RPMI7951 (cell line): ENCODE measurements at places on chromosomes 11 and 22.

GRCh38 chr11:59574932-59575502, 40.6 kb downstream of the OSBP start:
- no peak for DNase-seq

DNA sequence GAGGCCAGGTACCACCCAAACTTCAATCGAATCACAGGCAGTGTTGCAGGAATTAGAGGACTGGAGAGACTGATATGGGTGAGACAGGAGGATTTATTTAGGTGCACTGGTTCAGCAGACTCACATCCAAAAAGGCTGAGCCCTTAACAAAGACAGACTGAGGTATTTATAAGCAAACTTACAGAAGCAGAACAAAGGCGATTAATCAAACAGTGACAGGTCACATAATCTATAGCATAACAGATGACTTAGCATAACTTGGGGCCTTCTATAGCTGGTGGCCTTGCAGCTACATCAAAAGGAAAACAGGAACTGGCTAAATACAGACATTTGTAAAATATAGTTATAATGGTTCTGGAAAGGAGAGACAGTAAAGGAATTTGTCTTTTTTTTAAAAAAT, 2.1 kb downstream of the APOBEC3B start:
- no peak for DNase-seq

GRCh38 chr11:120932305-120932915, 91.5 kb upstream of the TBCEL start:
- no peak for DNase-seq

GRCh38 chr11:134118006-134118405, 49.1 kb downstream of the JAM3 start:
- DNase-seq, result peak; percentile 37

DNA sequence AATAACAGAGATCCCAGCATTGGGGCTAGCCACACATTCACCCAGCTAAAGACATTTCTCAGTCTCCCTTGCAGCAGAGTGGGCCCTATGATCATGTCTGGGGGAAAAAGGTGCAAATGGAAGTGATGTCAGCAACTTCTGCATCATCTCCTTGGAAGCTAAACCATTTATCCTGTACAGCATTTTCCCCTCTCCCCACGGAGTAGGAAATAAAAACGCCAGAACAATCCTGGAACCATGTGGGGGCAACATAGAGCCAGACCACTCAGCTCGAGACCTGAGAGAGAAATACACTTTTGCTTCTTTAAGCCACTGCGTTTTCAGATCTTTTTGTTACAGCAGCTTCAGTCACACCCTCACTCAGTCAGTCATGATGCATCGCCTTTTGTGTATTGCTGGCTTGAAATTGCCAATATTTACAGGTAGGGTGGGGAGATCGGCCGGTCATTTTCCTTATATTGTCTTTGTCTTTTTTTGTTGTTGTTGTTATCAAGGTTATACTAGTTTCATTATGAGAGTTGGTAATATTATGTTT, 9.1 kb upstream of the RAC2 start:
- DNase-seq, result no peak

DNA sequence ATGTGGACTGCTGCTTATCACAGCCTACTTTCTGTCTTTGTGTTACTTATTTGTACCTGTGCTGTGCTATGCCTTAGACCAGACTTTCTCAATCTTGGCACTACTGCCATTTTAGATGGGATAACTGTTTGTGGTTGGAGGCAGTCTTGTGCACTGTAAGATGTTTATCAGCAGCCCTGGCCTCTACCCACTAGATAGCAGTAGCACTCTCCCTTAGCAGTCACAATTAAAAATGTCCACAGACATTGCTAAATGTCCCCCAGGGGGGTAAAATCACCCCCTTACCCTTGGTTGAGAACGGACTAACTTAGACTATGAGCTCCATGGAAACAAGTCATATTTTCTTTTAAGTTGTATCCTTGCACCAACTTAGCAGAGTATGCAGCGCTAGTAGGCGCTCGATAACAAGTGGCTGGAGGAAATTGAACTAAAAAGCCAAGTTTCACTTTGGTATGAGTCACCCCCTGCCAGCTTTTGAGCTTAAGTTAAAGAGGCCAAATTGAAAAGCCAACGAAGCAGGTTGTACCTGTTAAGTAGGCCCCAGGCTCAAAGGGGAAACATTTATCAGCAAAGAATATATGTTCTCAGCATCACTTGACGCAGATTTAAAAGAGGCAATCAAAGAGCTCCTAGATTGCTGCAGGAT, 304.8 kb upstream of the SORL1-AS1 start:
- peak; percentile 50 for DNase-seq

DNA sequence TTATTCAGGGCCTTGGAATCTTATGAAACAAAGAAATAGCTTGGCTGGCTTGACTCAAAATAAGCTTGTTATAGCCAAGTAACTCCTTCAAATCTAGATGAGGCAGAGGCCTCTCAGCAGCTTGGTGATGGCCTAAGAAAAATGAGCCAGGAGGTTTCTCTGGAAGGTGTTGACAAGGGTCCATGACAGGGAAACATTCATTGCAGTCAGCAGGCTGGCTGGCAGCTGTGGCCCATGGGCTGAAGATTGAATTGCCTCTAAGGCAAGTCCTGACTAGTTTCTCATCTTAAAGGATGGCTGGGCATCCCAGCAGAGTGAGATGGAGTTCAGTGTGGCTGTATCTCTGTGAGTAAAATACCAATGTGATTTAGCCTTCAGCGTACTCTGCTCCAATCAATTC, 441.0 kb downstream of the NELL1 start:
- no peak for DNase-seq

DNA sequence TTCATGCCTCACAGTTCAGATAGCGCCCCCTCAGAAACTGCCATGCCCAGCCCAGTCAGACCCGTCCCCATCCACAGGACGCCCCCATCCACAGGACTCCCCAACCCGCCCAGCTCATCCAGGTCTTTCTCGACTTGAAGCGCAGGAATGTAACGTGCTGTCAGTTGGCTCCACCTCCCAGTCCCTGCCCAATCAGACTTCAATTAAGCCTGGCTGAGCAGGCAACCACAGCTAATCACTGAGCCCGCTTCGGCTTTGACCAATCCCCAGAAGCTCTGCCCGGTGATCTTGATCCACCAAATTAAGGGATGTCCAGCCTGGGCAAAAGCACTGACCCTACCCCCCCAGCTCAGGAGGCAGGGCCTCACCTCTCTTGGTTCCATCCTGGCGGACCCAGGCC, 10.5 kb upstream of the MFNG start:
- DNase-seq, result peak; percentile 65

- no peak for DNase-seq
These were observed 13.4 kb upstream of the NECTIN1 start for GRCh38 chr11:119742263-119742861.

- peak; percentile 68 for DNase-seq
These were observed 528 bp upstream of the ARRB1 start for GRCh38 chr11:75351791-75352587.

- DNase-seq, result no peak
These were observed 25.5 kb downstream of the DDI1 start for GRCh38 chr11:104061853-104062521.

DNA sequence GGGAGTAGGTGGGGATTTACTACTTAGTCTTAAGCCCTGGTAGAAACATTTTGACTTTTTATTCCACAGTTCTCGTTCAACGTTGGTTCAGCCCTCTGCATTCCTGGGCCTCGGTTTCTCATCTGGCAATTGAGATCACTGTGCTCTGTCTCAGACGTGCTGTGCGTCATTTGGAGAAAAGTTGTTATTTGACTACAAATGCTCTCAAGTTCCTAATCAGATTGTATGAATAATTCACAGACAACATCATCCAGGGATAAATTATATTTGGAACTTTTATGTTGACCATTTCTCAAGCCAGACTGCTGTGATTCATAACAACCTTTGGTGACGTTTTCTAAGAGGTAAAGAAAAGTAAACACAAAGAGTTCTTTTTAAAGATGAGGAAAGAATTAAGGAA, 69.2 kb downstream of the BLID start:
- no peak for DNase-seq

- peak; percentile 78 for DNase-seq
These were observed 7.1 kb upstream of the PDGFB start for GRCh38 chr22:39251762-39252460.

DNA sequence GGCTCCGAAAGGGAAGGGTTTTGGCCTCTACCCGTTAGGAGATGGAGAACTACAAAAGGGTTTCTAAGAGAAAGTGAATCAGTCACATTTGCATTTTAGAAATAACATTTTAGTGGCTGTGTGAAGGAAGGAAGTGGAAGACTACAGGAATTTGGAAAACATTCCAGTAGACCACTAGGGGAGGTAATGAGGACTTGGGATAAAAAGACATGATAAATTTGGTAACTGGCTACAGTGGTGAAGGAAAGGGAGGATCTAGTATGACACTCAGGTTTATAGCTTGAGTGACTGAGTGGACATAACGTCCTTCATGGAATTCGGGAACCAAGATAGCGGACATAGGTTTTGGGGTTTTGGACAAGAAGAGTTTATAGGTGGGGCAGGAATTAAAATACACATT, 7.0 kb upstream of the RRM1 start:
- DNase-seq, result no peak
